ENCODE measurements at places on chromosomes 13 and 19. TPM values are rescaled to one million over a fixed set of nuclear protein-coding genes. Genes with fewer than 3 reads are reported as not detected.

- DNase-seq, result no peak
Observed at GRCh38 chr13:104764600-104764999, 1698.4 kb upstream of the SLC10A2 start.

DNA sequence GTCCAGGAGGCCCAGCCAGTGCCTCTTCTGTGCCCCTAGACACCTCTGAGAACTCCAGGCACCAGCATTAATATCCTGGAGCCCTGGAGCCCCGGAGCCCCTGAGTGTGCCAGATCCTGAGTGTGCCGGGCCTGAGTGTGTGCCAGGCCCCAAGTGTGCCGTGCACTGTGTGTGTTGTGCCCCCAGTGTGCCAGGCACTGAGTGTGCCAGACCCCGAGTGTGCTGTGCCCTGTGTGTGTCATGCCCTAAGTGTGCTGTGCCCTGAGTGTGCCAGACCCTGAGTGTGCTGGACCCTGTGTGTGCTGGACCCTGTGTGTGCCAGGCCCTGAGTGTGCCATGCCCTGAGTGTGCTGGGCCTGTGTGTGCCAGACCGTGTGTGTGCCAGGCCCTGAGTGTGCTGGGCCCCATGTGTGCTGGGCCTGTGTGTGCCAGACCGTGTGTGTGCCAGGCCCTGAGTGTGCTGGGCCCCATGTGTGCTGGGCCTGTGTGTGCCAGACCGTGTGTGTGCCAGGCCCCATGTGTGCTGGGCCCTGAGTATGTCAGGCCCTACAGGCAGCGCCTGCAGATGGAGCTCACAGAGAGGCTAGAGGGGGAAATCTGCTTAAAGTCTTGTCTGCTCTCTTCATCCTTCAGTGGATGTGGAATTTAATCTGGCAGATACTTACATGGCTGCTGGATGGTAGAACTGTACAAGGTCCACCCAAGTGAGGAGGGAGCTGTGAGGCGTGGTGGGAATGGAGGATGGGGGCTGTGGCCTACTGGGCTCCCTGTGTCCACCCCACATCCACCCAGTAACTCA lies 53.9 kb downstream of the C13orf46 start:
- DNase-seq, result no peak

- no peak for DNase-seq
Observed at GRCh38 chr19:32581705-32582179, 752 bp downstream of the PDCD5 start.

APOC4 gene
- total RNA-seq, result not detected

DNA sequence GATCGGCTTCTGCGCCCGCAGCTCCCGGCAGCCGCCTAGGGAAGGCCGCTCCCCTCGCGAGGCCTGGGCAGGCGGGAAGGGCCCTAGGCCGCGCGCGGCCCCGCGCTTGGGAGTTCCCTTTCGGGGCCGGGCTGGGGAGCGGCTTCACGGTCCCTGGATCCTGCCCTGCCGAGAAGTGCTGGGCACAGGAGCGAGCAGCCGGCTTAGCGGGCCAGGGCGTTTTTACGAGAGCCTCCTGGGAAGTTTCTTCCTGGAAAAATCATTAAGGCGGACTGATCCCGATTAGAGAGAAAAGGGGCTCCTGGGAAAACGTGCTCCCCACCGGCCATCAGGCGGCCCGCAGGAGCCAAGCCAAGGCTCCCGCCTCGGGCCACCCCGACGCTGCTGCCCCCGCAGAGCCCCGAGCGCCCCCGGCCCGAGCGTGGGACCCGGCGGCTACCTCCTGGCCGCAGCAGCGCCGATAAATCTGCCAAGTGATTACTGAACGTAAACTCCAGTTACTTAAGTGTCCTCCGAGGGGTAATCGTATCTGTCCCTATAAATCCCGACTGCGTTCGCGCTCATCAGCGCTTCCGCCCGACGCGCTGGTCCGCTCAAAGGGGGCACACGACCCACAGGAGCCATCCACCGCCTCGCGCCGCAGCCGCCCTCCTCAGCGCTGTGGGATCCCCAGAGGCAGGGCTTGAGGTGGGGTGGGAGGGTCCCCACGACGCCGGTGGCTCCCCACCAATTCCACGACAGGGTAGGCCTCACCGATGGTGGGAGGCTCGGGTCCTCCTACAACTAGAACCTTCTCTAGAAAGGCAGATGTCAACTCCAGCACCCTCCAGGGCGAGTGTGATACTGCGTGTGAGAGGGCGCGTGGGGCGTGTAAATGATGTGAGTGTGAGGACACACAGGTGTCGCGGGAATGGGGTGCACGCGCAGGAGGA lies 2.8 kb downstream of the ZIC5 start:
- DNase-seq, result no peak

DNA sequence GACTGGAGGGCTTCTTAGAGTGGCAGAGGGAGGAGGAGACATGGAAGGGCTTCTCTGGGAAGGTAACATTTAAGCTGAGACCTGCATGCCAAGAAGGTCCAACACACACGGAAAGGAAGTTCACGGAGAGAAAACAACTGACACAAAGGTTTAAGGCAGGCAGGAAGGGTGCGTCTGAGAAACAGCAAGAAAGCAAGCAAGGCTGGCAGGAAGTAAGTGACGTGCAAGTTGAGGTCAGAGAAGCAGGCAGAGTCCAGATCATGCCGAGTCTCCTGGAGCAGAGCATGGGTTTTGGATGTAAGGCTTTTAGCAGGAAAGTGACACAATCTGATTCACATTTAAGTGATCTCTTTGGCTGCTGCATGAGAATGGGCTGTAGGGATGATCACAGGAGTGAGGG lies 60.5 kb downstream of the ATP7B start:
- no peak for DNase-seq

DCT gene
- not detected for total RNA-seq

GRCh38 chr19:15265214-15265849 lies 33.1 kb upstream of the EPHX3 start:
- no peak for DNase-seq

DNA sequence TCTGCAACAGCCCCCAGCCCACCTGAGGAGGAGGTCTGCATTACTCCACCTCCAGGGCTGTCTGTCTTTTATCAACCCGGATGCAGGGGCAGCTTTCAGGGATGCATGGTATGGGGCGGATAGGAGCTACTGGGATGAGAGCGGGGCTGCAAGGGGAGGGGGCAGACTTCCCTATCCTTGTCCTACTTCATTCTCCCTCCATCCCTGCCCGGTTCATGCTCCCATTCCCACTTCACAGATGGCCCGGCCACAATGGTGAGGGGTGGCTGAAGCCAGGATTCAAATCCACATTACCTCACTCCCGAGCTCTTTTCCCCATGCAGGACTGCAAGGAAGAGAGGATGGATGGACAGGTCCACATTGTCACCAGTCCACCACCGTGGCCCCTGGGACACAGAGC lies 40.5 kb upstream of the VSTM2B start:
- no peak for DNase-seq

DNA sequence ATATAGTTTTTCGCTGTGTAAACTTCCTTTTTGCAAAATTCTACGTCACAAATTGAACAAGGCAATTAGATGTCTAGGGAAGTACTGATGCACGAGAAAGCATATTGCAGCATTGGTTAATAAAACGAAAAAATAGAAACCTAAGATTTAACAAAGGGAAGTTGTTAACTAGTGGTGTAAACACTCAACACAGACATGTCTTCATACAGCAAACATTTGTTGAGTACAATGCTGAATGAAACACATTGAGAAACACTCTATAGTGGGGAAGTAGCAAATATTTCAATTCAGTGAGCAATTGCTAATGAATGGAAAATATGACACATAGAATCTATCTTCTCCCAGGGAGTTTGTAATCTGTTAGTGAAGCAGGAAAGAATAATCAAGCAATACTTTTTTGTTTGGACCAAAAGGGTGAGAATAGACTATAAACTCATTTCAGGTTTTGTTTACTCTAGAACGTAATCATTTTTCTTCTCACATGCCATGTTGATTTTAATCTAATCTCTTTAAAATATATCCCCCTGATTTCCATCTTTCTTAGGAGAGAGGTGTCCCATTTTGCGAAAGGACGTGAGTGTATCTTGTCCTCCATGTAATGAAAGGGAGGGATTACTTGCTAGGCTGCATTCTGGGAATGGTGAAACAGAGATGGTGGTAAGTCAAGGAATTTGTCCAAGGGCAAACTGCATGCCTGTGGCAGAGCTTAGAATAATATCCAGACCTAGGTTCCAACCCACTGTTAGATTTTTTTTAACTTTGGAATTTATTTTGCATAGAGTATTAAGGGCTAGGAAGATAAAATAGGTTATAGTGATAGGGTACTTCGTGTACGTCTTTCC lies 1.7 kb upstream of the ANKRD10 start:
- DNase-seq, result no peak

DNA sequence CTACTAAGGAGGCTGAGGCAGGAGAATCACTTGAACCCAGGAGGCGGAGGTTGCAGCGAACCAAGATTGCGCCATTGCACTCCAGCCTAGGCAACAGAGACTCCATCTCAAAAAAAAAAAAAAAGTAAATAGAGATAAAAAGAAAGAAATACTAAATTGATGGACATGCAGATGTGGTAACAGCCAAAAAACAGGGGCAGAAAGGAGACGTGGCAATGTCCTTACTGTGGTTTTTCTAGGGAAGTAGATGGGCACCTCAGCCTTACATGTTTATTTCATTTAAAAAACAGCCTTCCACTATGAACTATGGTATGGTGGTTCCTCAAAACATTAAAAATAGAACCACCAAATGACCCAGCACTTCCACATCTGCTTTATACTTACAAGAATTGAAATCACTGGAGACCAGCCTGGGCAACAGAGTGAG lies 6.5 kb upstream of the EIF3G start:
- DNase-seq, result no peak

CRB3 gene
- not detected for total RNA-seq

DNA sequence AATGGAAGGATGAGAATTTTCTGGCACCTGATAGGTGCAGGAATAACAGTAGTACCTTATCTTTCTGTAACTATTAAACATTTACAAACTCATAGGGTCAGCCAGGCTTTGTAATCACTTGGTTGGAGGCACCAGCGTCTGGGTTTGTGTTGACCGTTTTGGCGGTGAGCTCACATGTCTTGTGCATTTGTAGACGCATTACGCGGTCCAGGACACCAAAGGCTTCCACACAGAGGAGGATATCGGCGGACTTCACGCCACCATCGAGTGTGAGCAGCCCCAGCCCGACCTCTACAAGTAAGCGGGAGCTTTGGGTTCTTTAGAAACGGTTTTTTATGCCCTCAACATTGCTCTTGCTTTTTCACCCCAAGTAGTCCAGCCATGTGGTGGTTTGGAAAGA lies 129.3 kb downstream of the ATP11A start:
- no peak for DNase-seq

DNA sequence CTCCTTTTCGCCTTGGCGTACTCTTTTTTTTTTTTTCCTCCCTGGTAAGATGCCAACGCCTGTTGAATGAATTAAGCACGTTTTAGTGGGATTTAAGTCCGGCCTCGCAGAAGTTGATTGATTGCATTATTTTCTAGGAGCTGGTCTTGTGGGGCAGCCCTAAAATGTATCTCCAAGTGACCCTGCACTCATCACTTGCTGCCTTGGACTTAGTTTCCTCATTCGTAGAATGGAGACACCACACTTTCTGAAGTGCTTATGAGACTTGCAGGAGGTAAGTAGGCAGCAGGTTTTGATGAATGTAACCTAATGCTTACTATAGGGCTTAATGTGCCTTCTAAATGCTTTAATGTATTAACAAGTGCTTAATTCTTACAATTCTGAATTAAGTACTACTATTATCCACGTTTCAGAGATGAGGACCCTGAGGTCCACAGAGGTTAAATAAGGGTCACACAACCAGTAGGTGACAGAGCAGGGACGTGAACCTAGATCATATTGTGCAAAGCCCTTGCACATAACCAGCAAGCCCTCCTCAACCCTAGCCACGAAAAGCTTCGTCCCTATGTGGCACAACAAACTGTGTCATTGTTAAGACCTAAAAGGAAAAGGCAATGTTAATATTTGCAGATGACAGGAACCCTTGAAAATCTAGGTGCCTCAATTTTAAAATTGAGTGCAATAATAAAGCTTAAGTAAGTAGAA lies 514 bp upstream of the ARGLU1 start:
- DNase-seq, result no peak

- no peak for DNase-seq
Observed at GRCh38 chr19:40752257-40752781, 1.3 kb downstream of the SNRPA start.

DNA sequence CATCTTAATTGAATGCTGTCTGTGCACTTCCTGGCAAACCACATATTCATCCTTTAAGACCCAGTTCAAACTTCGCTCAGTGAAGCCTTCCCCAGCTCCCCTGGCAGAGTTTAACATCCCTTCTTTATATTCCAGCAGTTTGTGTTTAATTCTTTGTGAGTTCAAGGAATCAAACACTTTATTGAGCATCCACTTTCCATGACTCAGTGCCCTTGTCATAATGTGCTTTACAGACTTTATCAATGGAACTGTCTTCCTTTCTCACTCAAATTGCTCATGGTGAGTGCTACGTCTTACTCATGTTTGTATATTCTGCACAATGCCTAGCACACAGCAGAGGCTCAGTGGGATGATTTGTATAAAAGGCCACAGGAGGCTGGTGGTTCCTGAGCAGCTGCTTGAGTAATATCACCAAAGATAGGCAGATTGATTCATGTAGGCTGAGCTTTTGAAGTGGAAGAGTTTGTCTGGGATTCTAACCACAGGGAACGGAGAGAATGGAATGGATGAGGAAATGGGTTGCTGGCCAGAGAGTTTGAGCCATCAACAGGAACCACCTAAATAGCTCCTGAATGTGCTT lies 44.2 kb downstream of the SERTM1 start:
- DNase-seq, result no peak

All from natural killer cell treated with Interleukin-12 subunit alpha and Interleukin-12 subunit beta and Interleukin-15 and Interleukin-18, amount 100 ng/mL, for 72 hours (primary cell).